ENCODE measurements at places on chromosomes 11 and 22.

GRCh38 chr11:2537010-2537705, 92.3 kb downstream of the KCNQ1 start:
- DNase-seq = no peak

- DNase-seq = no peak
Observed at GRCh38 chr11:118834427-118835028, 43.6 kb upstream of the DDX6 start.

GRCh38 chr11:80827781-80828180, 1387.0 kb upstream of the TENM4 start:
- DNase-seq = no peak

GRCh38 chr11:62358273-62358672, 21.0 kb downstream of the ASRGL1 start:
- DNase-seq = no peak

DNA sequence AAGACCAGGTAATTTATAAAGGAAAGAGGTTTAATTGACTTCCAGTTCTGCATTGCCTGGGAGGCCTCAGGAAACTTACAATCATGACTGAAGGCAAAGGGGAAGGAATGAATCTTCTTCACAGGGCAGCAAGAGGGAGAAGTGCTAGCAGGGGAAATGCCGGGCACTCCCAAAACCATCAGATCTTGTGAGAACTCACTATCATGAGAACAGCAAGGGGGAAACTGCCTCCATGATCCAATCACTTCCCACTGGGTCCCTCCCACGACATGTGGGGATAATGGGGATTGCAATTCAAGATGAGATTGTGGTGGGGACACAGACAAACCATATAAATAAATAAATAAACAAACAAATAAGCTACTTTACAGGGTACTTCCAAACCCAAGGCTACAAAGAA, 28.8 kb upstream of the EXPH5 start:
- DNase-seq = no peak

GRCh38 chr11:43687120-43687791, 6.7 kb downstream of the HSD17B12 start:
- DNase-seq = no peak

DNA sequence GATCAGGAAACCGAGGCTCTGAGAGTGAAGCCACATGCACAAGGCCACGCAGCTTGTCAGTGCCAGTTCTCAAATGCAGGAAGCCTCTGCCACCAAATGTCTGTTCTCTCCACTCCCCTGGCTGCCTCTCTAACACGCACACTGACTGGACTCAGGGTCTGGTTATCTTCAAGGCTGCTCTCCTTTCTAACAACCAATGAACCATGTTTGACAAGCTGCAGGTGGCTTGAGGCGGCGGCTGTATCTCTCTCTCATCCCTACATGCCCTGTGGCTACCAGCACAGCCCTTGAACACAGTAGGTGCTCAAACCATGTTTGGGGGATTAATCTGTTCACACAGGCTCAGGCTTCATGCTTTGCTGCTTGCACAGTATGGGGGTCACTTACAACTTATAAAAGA, 23.7 kb downstream of the MFNG start:
- no peak for DNase-seq

- no peak for DNase-seq
Observed at GRCh38 chr11:76935042-76935441, 74.3 kb downstream of the ACER3 start.

- DNase-seq = no peak
Observed at GRCh38 chr11:44379141-44380008, 69.4 kb upstream of the ALX4 start.

DNA sequence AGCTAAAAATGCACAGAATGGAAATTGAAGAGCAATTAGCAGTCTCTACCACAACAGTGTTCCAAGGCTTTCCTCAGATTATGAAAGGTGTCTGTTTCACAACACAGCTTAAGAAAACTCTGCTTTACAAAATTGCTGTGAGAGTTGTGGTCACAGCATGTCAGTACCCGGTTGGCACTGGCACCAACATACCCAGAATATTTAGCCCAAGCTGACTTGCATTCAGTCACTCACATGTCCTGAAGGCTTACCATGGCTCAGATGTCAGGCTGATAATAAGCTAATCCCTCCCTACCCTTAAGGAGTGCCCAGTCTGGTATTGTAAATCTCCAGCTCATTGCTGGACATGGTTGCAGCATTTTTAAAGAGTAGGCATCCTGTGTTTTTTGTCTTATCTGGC, 14.9 kb downstream of the NCR3LG1 start:
- DNase-seq = no peak

GRCh38 chr11:103887001-103887658, 149.3 kb upstream of the DDI1 start:
- no peak for DNase-seq

GRCh38 chr11:67453816-67454732, 1.1 kb upstream of the CABP4 start:
- no peak for DNase-seq

DNA sequence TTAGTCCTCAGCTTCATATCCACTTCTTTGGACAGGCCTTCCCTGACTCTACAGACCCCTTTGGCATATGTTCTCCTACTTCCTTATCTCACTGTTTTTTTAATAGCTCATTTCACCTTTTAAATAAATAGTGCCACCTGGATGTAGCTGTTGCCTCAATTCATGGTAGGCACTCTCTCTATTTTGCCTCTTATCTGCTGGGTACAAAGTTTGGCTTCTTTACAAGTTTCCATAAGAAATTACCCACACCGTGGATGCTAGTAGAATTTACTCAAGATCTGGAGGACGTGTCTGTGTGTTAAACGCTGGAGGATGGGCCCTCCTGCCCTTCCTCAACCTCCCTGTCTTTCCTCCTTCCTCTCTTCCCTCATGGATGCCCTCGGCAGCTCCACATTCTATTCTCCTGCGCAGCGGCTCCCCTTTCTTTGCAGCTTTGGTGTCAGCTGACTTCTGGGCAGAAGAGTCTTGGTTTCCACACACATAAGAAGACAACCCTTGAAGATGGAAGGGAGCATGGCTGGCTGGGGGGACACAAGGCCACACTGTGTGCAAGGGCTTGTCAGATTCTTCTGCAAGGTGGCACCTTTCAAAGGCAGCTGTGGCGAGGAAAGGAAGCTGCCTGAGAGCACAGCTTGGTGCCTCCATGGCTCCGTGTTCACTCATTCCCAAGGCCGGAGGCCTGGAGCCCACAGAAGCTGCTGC, 212.6 kb downstream of the SNX19 start:
- no peak for DNase-seq

GRCh38 chr22:42942351-42942750, 72.6 kb downstream of the PACSIN2 start:
- no peak for DNase-seq

DNA sequence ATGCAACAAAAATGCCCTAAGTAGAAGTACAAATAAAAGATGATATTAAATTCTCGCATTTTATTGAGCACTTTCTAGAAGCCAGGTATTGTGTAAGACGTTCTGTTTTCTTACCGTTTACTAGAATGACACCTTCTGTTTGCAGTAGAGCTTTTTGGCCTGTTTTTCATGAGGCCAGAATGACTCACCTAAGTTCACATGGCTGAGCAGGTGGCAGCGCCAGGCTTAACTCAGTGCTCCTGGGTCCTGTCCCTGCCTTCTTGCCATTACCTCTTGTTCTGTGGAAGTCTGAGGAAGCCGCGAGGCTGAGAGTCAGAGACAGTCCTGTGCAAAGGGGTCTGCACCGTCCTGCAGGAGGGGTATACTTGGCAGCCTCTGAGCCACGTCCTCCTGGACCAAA, 113.8 kb downstream of the ATXN10 start:
- no peak for DNase-seq
